A673 (cell line): ENCODE measurements at places on chromosomes 16 and 17.
A peak's percentile ranks its signal among the peaks of the same experiment; 100 is the strongest.

- no peak for DNase-seq
These were observed 80.0 kb downstream of the ANKRD11 start for GRCh38 chr16:89410322-89410721.

GRCh38 chr16:4371357-4372000 is at the start of gene VASN:
Gene VASN, plus strand, starts transcription at chr16:4371848. Its CDS starts 9,030 bp downstream, at chr16:4380878.
- peak; percentile 80 for DNase-seq

GRCh38 chr17:61591930-61592329 is 911 bp upstream of the NACA2 start:
- no peak for DNase-seq

DNA sequence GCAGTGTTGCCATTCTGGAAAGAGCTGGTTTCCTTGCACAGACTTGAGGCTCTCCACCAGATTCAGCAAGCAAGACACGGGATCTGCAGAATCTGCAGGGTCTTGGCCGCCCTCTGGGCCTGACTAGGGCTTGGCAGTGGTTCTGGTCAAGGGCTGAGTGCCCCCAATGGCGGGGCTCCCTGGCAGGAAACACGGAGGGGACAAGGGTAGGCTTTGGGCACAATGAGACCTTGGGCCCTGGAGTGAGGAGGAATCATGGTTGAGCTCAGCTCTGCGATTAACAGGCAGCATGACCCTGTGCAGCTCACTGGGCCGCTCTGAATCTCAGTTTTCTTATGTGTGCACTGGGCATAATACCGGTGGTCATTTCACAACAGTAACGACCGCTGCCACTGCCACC is 249.9 kb downstream of the GSG1L start:
- no peak for DNase-seq

- DNase-seq = no peak
These were observed 99.5 kb downstream of the C16orf78 start for GRCh38 chr16:49473131-49473530.

- no peak for DNase-seq
These were observed 51.1 kb upstream of the LGALS9 start for GRCh38 chr17:27579897-27580321.

GRCh38 chr17:64983708-64984107 is 64.4 kb upstream of the LRRC37A3 start:
- DNase-seq = no peak

- DNase-seq = no peak
These were observed 81.4 kb downstream of the XYLT1 start for GRCh38 chr16:17389384-17389783.

GRCh38 chr17:50027172-50027880 is 28.6 kb upstream of the ITGA3 start:
- DNase-seq = peak; percentile 23

GRCh38 chr17:72772331-72772821 is 320.1 kb downstream of the SLC39A11 start:
- no peak for DNase-seq

- DNase-seq = no peak
These were observed 16.0 kb downstream of the MMP15 start for GRCh38 chr16:58041628-58041955.

DNA sequence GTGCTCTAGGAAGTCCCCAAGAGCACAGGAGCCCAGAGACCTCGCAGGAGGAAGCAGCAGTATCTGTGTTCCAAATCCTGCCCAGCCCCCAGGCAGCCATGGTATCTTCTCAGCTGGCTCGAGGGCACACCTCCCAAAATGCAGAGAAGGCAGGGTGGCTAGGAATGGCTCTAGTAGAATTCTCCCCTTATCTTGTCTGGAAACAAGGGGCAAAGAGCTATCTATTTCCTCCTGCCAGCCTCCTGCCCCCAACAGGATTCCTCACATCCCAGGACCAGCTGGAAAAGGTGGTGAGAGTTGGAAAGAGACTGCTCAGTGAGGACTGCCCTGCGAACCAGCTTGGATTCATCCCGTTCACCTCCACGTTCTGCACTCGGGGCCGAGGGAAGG is 8.6 kb upstream of the TSPOAP1 start:
- DNase-seq = no peak

DNA sequence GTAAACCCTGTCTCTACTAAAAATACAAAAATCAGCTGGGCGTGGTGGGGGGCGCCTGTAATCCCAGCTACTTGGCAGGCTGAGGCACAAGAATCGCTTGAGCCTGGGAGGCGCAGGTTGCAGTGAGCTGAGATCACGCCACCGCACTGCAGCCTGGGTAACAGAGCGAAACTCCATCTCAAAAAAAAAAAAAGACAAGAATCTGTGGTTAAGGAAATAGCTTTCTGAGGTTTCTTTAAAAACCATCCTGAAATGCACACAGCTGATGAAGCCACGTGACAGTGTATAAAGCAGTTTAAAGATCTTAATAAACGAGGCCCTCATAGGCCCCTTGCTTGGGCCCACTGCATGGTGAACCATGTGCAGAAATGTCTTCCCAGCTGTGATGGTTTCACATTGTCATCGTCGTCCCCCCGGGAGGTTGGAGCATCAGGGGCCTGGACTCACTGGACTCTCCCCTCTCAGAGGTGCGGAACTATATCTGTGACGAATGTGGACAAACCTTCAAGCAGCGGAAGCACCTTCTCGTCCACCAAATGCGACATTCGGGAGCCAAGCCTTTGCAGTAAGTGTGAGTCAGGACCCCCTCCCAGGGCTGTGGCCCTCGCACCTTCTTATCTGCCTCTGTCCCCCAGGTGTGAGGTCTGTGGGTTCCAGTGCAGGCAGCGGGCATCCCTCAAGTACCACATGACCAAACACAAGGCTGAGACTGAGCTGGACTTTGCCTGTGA is 16.2 kb downstream of the ZNF276 start:
- no peak for DNase-seq

DNA sequence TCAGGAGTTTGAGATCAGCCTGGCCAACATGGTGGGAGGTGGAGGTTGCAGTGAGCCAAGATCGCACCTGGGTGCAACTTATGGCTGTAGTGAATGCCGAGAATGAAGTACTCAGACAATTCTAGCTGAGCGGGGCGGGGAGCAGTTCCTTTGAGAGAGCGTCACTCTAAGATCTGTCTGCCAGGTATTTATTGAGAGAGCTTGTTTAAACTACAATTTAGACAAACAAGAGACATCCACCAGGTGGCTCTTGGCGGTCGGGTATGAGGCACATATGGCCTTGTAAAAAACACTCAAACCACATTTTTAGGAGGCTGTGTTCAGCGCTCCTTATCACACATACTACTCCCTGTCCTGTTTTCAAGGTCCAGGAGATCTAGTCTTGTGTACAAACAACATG is 40.6 kb upstream of the CDH1 start:
- no peak for DNase-seq

DNA sequence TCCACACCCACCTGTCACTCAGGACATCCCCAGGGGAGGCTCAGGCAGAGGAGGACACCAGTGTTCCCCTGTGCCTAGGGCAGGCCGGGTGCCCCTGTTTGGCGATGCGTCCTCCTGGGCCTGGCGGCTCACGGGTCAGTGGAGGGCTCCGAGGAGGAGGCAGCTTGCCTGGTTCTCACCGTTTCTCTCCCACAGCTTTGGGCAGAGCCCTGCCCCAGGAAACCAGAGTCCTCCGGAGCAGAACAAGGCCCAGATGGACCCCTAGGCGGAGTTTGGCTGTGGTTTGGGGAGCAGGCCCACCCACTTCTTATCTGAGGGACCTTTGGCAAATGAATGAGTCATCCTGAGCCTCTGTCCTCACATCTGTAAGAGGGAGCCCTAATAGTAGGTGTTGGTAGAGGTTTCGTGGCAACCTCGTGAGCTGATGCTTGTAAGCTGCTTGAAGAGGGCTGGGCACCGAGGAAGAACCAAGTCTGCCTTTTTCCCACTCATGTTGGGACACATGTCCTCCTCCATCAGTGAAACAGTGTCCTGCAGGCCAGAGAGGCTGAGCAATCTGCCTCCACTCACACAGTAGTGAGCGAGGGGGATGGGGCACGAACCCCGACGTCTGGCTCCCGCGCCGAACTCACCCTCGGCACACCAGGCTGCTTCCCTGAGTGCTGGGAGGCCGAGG is 247.0 kb upstream of the CIBAR2 start:
- DNase-seq = no peak

DNA sequence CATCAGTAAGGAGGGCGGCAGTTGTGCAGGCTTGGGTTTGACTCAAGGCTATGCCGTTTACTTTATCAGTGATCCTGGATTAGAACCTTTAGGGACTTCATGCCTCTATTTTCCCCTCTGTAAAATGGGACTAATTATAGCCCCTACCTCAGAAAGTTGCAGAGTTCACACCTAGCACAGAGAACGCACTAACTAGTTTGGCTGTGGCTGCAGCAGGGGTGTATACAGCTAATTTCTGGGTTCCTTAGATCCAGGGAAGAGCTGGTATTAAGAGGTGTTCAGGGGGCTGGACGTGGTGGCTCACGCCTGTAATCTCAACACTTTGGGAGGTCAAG is 267.3 kb downstream of the CPPED1 start:
- no peak for DNase-seq

- peak; percentile 66 for DNase-seq
These were observed 222.1 kb downstream of the SOX9 start for GRCh38 chr17:72342627-72343527.

GRCh38 chr16:27561216-27561615 is 11.3 kb downstream of the KATNIP start:
- DNase-seq = no peak

DNA sequence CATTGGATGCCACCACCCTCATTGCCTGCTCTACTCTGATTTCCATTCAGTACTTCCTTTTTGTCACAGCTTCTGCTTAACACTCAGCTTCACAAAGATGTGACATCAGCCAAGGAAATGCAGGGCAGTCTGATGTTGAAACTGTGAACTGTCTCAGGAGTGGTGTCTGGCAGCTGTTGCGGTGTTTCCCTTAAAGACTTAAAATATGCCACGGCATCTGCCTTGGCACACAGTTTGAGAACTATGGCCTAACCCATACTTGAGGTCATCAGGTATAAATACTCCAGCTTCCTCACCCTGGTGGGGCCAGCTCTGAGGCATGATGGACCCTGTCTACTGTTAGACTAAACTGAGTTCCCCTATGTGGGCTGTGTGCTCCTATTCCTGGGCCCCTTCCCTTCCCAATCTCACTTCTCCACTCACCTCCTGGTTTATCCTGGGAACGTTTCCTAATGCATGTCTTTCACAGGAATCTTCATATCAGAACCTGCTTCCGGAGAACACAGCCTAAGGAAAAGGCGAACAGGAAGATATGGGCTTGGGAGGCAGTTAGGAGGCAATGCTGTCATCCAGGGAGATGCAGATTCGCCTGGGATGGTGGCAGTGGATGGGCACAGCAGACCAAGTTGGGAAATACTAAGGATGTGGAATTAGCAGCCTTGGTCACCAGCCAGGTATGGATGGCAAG is 96.5 kb downstream of the WSCD1 start:
- DNase-seq = no peak

DNA sequence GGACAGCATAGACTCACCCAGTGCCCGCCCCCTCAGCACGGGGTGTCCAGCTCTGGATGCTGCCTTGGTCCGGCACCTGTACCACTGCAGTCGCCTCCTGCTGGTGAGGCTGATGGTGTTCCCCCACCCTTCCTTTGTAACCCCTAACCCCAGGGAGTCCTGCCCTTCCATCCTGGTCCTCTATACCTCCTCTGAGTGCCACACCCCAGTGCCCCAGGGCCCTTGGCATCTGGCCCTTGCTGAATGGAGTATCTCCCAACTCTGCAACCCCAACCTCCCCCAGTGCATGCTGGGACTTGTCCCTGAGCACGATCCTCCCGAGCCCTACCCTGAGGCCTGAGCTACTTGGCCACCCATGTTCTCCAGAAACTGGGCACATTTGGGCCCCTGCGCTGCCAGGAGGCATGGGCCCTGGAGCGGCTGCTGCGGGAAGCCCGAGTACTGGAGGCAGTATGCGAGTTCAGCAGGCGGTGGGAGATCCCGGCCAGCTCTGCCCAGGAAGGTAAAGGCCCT is 15.8 kb downstream of the RIPOR1 start:
- DNase-seq = no peak

- peak; percentile 60 for DNase-seq
These were observed 379 bp upstream of the OTOP2 start for GRCh38 chr17:74923538-74924249.

DNA sequence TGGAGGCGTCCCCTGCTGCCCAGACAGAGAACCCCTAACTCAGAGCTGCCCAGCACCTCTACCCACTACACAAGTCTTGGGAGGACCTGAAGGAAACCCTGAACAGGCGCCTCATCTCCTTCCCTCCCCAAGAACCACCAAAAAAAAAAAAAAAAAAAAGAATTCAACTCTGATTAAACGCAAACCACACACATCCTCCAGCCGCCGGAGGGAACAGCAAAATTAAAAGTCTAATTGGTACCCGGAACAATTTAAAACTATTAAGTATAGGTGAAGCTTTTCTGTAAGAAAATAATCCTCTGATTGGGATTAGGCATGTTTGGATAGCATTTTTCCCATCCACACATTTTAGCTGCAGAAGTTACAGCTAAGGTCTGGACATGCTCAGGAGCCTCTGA is 202.7 kb downstream of the ZNF423 start:
- no peak for DNase-seq

GRCh38 chr16:85393674-85394451 is 219.3 kb upstream of the GSE1 start:
- DNase-seq = peak; percentile 75

DNA sequence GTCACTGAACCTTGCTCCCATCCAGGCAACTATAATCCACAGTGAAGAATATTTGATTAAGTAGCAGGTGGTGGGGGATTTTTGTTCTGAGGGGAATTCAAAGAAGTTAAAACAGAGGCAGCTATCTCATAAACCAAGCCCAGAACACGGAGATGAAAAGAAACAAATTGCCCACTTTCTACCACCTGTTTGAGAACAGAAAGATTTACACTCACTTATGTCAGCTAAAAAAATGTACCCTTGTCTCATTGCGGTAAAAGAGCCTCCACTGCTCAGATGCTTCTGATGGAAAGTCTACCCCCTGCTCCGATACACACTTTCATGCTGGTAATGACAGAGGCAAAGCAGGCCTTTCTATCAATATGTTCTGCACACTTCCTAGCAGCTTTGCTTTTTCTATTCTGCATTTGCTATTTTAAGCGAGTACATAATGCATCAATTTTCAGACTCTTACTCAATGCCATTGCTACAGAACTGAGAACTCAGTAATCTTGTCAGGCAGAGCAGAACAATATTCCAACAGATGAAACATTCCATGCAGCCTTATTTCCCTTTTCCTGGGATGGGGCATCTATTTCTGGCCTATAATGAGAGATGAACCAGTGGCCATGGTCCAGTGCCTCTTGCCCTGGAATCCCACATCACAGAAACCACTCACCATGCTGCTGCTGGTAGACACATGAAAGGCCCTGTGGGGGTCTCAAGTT is 29.0 kb downstream of the CDK5R1 start:
- no peak for DNase-seq
